ENCODE measurements at places on chromosomes 7 and 10.

DNA sequence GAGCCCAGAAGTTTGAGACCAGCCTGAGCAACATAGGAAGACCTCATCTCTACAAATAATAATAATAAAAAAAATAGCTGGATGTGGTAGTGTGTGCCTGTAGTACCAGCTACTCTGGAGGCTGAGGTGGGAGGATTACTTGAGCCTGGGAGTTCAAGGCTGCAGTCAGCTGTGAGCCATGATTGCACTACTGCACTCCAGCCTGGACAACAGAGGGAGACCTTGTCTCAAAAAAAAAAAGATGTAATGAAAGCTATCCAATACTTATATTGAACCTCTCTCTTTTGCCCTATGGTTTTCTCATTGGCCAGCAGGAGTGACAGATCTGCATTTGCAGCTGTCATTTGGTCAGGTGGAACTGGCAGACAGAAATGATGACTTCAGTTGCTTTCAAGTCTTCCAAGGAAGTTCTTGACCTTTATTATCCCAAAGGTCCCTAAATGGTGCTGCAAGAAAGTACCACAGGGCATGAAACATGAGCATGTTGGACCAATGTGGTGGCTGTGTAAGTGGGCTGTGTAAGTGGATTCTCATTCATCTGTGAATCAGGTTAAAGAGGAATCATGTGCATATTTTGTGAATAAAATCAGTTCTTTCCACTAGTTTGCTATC lies 99.4 kb downstream of the CALD1 start:
- no peak for DNase-seq

- DNase-seq: no peak
Observed at GRCh38 chr7:464454-465401, 54.9 kb downstream of the PDGFA start.

DNA sequence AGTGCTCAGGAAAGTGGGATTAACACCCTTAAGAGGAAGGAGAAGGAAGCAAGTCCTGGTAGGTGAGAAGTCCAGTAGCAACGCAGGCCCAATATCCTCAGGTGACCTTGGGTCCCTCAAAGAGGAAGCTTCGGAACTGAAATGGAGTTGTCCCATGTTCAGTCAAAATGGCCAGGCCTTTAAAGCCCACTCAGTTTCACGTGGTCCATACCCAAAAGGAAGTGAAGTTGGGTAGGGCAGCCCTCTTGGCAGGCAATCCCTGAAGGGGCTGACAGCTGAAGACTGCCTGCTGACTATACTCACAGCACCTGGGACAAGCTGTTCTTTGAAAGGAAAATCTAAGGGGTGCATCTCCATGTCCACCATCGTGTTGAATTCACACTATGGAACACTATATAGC lies 3.0 kb downstream of the GSAP start:
- DNase-seq: no peak

DNA sequence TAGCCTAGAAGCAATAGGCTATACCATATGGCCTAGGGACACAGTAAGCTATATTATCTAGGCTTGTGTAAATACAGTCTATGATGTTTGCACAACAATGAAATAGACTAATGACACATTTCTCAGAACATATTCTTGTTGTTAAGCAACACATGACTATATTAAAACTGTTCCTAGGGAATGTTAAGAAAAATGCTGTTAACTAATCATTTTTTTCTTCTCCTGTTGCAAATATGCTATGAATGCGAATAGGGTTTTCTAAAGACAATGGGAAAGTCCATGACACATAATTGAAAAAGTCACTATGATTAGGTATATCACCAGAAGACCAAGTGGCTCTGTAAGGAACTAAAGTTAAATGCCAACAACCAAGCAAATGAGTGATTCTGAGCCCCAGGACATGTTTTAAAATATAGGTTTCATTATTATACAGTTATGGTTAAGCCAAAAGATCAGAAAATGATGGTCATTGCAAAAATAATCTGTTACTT lies 454.0 kb upstream of the SORCS1 start:
- no peak for DNase-seq

- no peak for DNase-seq
Observed at GRCh38 chr7:1062296-1063294, 18.2 kb downstream of the GPR146 start.

DNA sequence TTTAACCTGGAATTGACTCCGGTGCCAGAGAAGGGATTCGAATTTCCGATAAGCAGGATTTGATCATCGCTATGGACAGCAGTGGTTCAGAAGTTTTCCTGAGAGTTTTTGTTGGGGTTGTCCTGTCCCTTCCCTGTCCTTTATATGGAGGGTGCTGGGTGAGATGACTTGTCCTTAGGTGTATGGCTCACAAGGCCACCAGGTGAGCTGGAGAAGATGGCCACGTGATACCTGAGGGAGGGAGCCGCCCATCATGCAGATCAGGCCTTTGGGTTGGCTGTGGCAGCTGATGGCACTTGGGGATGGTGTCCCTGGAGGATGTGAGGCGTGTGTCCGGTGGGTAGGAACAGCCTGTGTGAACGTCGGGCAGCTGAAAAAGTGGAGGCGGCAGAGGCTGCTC lies 187.7 kb downstream of the PTPN20 start:
- no peak for DNase-seq

GRCh38 chr7:39810204-39810642 lies 139.8 kb upstream of the CDK13 start:
- DNase-seq: no peak

DNA sequence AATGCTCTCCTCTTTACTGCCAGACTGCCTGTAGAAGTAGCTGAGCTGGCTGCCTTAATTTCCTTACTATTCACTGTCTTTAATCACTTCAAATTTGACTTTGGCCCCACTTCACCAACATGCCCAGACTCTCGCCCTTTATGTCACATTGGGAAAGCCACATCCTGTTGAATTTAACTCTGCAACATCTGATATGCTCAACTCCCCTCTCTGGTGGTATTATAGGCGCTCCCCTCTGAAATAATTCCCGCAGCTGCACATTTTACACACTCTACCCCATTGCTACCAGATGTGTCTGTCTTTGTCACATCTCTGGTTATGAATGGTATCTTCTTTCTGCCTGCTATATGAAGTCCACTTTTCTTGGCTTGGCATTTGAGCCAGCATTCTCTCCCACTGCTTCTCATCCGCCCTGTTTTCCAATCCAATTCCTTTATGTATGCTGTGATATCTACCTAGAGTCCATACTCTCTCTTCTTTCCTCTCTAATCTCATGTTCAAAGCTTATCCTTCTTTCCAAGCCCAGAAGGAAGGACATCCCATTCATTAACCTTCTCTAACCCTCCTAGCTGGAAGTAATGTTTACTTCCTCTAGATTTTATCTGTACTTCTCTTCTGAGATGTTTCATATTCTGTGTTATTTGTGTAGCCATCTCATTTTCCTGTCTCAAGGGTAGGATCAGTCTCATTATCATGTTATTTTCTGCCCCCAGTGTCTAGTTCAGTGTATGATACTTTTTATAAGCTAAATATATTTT lies 134.5 kb downstream of the ST7 start:
- DNase-seq: no peak

GRCh38 chr10:129593953-129594352 lies 126.9 kb downstream of the MGMT start:
- no peak for DNase-seq

DNA sequence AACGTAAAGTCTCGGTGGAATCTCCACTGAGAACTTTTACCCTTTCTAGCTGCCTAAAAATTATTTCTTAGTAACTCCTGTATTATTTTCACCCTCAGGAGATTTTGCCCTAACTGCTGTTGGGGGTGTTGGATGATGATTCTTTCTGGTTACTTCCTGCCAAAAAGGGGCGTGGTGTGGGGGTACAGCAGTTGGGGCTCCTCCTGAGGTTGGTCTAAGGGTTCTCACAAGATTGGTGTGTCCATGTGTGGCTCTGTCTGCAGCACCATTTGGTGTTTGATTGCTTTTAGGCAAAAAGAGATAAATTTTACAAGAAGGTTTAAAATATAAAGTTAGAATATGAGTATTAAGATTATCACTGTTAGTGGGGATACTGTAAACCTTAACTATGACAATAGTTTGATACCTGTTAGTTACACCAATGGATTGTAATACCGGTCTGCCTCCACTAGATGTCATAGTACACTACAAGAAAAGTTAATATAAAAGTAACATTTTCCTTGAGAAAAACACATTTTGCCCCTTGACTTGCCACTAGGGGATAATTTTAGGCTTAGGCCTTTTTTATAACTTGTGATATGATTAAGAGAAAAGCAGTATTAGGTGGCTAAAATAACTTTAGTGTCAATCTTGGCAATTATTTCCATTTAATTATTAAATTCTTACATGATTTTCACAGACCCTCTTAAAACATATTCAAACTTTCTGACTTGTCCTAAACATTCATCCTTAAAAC lies 928.7 kb downstream of the IPMK start:
- no peak for DNase-seq

GRCh38 chr10:5741276-5741675 lies 56.6 kb downstream of the TASOR2 start:
- no peak for DNase-seq

- no peak for DNase-seq
Observed at GRCh38 chr7:113796557-113796956, 122.3 kb downstream of the PPP1R3A start.

- DNase-seq: no peak
Observed at GRCh38 chr10:66572700-66573099, 353.1 kb upstream of the LRRTM3 start.

DNA sequence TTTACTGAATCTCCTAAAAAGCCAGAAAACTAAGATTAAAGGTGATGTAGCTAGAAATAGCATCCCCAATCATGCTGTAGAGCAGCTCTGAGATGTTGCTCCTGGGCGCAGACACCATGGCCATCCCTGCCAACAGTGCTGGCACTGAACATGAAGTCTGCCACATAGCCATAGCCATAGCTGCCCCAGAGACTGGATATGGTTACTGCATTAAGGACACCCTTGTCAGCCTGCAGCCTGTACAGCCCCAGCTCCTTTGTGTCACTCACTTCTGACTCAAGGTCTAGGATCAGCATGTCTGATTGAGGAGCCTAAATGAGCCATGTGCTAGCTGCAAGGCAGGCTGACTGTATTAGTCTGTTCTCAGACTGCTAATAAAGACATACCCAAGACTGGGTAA lies 284.6 kb downstream of the RPS24 start:
- no peak for DNase-seq

DNA sequence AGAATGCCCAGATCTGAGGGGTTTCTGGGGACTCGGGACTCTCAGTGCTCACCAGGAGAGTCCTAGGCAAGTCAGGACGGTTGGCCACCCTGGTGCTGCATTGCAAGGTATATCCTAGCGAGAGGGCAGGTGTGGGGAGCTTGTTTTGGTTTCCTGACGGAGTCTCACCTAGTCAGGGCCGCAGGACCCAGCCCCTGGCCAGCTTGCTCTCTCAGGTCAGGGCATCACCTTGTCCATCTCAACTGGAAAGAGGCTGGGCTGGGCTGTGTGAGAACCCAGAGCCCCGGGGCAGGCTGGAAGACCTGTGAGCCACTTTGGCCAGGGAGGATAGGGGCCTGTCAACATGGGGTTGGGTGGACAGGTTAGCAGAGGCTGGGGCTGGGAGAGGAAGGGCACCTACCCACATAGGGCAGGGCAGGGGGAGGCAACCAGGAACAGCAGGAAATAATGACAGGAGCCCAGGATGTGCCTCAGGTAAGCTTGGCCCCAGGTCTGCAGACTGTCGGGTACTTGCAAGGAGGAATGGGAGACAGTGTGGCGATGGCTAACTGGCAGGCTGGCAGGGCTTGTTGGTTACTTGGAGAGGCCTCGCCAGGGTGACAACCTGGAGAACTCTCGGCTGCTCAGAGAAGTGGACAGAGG lies 31.5 kb downstream of the DNAJB12 start:
- DNase-seq: no peak

DNA sequence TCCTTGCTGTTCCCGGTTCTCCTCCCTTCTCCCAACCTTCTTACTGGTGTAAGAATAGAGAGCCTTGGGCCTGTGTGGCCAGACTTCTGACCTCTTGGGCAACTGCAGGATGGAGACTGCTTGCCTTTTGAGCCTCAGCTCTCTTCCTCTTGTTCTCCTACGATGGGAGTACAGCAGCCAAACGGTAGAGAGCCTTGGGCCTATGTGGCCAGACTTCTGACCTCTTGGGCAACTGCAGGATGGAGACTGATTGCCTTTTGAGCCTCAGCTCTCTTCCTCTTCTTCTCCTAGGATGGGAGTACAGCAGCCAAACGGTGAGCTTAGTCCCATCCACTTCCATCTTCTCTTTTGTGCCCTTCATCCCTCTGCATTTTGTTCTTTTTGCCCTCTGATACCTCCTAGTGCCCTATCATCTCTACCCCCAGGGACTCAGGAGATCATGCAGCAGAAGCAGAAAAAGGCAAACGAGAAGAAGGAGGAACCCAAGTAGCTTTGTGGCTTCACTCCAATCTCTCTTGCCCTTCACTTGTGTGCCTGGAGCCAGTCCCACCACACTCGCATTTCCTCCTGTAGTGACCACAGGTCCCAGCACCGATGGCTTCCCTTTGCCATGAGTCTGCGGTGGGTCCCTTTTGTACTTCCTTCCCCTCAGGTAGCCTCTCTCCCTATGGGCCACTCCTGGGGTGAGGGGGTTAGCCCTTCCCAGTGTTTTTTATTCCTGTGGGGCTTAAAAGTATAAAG lies 15.3 kb downstream of the SLC25A13 start:
- no peak for DNase-seq

DNA sequence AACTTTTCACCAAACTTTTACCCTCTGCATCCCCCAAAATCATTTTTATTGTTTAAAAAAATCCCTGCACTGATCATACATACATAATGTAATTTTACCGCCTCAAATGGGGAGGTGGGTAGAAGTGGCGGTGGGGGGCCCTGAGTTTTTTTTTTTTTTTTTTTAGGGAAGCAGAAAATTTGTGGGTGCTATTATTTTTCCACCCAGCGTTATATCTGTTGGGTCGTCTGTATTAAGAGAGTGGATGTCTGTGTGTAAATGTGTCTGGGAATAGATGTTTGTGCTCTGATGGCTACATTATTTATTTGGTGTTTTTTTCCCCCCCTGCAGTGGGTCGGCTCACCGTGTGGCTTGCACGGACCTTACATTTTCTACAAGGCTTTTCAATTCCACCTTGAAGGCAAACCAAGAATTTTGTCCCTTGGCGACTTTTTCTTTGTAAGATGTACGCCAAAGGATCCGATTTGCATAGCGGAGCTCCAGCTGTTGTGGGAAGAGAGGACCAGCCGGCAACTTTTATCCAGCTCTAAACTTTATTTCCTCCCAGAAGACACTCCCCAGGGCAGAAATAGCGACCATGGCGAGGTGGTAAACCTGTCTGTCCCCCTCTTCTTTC lies 438 bp downstream of the ARID5B start:
- DNase-seq: no peak

DNA sequence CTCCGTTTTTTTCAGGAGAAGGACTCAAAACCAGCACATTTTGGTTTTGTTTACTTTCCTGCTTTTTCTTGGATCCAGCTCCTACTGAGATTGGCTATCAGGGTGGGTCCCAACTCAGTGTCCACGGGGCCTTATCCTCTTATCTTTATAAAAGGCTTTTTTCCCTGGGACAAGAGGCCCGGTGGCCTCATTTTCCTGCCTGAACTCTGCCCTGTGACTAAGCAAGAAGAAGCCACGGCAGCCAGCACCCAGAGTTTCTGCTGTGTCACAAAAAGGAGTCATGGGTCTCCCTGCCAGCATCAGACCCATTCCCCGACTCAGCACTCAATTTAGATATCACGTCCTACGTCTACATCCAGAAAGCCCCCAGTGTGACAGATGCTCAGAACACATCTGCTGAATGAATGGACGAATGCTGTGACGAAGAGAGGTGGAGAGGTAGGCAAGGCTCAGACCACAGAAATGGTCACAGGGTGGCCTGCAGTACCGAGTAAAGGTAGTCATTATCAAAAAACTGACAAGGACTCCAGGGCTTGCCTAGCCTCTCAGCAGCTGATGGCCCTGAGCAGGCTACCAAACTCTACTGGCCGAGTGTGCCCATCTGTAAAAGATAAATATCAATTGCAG lies 16.7 kb downstream of the DLG5 start:
- DNase-seq: no peak

- no peak for DNase-seq
Observed at GRCh38 chr7:73652541-73652949, 15.1 kb upstream of the VPS37D start.
